Renal cortical epithelial cell (primary cell): ENCODE measurements at places on chromosomes 2 and 18.

- DNase-seq = no peak
These were observed 136.1 kb upstream of the NRP2 start for GRCh38 chr2:205545971-205546816.

DNA sequence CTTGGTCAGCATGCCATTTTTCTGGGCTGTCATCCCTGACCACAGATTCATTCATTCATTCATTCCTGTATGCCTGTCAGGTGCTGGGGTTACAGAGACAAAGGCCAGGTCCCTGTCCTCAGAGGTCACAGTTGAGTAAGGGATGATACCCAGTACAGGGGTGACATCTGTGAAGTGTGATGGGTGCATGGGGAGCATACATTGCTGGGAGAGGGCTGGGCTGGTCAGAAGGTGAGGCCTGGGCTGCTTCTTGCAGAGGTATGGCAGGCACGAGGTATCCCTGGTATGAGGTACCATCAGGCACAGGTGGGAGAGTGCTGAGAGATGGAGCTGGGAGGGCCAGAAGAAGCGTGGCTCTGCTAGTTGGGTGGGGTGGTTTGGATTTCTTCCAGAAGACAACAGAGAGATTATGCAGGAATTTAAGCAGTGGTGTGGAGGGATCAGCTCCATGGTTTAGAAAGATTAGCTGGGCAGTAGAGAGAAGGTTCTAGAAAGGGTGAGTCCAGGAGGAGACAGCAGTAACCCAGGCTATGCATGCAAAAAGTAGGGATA, 181.9 kb upstream of the HAAO start:
- DNase-seq = no peak

GRCh38 chr2:196702641-196703040, 63.1 kb downstream of the CCDC150 start:
- peak; percentile 38 for DNase-seq

DNA sequence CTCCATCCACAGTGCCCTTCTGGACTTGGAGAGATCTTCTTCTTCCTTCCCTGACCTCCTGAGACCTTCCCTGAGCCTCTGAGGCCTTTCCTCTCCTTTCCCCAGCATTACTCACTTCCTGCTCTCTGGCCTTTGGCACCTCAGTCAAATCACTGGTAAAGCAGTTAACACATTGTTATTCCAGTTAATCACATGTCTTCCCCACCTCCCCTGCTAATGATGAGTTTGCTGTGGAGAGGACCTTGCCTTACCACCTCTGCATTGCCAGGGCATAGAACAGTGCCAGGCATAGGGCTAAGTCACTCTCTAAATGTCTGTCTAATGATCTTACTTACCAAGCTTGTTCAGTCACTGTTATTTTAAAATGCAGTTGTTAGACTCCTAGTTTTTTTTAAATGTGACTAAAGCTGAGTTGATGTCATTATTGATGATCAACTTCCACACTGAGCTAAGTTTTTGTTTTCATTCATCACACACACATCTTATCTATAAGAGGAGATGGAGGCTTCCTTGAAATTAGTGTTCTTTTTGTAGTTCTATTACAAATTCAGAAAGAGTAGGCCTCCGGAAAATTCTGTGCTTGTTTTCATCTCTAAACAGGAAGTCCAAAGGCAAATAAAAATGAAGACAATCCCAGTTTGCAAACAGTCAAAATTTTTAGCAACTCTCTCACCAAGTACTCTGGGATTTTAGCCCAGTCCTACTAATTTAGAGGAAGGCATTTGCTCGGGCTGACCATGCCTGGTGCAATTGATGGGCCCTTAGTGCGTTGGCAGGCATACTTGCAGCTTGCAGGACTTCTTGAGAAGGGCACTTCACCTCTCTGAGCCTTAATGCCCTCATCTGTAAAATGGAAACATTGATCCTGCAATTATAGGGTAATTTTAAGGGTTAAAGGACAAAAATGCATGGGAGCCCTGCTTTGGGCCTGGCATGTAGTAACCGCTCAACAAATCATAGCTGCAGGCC, 113.7 kb upstream of the SPRED2 start:
- peak; percentile 93 for DNase-seq

- DNase-seq = no peak
These were observed 1.1 kb downstream of the IGFBP5 start for GRCh38 chr2:216694082-216694825.

DNA sequence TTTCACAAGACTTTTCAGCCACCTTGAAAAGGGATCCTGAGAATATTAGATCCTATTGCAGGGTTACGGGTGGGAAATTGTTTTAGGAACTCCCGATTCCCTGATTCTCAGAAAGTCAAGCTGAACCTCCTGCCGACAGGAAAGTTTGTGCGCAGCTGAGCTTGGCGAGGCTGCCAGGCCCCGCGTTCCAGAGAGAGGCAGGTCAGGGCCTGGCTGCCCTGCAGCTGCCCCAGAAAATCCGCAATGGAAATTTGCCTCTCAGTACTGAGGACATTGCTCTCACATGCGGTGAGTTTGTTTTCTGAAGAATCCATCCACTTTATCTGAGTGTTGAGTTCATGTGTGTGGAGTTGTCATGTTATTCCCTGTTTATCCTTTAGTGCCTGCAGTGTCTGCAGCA, 144.2 kb downstream of the RTP5 start:
- no peak for DNase-seq

GRCh38 chr2:108923736-108924579, 65.1 kb downstream of the EDAR start:
- no peak for DNase-seq

DNA sequence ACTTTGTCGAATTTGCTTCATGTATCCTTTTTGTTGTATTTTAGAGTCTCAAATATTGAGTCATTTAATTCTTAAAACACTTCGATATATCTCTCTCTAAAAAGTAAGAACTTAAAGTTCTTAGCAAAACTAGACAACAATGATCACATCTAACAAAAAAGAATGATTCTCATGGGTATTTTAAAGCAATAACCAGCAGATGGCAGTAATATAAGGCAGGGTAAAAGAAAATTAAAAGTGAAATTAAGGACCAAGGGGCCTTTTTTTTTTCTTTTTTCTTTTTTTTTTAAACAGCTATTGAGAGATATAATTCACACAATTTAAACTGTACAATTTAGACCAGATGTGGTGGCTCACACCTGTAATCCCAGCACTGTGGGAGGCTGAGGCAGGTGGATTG, 9.9 kb upstream of the AOX1 start:
- DNase-seq = peak; percentile 31

GRCh38 chr18:56283316-56283715, 355.1 kb downstream of the TXNL1 start:
- no peak for DNase-seq

DNA sequence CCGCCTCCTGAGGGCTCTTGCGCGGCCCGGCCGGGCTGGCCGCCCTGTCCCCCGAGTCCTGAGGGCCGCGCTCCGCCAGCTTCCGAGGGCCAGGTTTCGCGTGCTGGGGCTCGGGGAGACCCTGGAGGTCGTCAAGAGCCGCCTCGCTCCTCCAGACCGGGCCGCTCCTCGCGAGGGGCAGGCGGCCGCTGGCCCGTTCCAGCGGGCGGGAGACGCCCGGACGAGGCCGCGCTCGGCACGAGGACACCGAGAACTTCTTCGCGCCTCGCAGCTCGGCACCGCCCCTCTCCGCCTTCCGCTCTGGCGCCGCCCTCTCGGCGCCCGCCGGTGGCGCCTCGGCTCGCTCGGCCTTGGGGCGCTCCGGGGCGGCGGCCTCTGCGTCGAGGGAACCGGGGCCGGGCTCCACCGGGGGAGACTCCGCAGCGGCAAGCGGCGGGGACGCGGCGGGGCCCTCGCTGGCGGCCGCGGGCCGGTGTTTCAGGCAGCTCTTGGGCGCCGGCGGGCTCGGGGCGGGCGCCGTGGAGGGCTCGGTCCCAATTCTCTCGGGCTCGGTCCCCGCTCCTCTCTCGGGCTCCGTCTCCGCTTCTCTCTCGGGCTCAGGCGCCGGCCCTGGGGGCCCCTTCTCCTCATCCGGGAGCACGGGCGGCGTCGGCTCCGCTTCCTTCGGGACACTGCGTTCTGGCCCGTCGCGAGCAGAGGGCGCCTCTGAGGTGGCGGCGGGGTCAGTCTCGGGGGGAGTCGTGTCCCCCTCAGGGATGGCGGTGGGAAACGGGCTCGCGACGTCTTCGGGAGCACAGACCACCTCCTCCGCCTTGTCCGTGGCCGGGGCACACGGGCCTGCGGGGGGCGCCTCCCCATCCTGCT, 91.6 kb upstream of the MGAT4A start:
- no peak for DNase-seq

- no peak for DNase-seq
These were observed 366.9 kb downstream of the CMPK2 start for GRCh38 chr2:6498841-6499240.

DNA sequence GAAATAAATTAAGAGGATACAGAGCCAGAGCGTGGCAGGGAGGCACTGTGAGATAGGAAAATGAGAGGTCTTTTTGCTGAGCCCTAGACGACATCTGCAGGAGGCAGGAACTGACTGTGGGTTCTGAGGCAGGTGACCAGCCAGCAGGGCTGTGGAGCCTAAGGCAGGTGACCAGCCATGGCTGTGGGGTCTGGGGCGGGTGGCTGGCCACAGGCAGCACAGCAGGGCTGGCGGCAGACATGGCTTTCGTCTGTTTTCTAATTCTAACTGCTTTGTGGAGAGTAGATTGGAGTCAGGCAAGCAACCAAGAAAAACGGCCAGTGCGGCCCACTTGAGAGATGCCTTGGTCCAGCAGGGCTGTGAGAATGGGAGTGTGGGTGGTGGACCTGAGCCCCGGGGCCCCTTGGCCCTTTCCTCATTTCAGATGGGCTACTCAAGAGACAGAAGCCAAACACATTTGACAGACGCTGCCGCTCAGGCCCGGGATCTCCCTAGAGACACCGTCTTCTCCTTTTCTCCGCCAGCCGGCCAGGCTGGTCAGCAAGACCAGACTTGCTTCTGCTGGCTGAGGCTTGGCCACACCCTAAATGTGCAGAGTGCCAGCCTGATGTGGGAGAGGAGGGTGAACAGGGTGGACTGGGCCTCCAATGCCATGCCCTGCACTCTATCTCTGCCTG, 19.7 kb upstream of the GNAL start:
- DNase-seq = no peak

DNA sequence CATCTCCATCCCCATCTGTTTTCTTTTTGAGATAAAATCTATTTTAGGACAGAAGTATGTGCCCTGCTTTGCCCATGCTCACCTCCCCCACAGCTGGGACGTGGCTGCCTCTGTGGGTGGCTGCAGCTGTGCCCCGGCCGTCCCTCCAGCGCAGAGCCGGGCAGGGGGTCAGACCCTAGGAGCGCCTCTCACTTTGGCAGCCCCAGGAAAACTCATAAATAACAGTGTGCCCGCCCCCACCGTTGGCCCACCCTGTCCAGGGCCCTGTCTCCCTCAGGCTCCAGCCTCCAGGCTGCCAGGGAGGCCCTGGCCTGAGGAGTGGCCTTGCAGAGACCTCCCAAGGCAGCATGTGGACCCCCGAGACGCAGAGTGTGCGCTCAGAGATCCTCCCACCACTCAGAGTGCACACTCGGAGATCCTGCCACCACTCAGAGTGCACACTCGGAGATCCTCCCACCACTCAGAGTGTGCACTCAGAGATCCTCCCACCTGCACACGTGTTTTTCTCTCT, 178.1 kb downstream of the TWIST2 start:
- no peak for DNase-seq

GRCh38 chr2:242046206-242046826, 176.8 kb downstream of the RTP5 start:
- no peak for DNase-seq

DNA sequence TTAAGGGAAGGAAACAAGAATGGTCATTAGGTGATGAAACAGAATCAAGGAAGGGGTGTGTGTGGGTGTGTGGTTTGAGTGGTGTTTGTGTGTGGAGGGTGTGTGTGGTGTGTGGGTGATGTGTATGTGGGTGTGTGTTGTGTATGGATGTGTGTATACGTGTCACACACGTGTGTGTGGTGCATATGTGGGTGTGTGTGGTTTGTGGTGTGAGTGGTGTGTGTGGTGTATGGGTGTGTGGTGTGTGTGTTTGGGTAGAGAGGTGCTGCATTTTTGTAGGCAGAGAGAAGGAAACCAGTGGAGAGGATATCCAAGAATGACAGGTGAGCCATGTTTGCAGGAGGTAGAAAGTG, 1.1 kb upstream of the CEP192 start:
- DNase-seq = peak; percentile 9

DNA sequence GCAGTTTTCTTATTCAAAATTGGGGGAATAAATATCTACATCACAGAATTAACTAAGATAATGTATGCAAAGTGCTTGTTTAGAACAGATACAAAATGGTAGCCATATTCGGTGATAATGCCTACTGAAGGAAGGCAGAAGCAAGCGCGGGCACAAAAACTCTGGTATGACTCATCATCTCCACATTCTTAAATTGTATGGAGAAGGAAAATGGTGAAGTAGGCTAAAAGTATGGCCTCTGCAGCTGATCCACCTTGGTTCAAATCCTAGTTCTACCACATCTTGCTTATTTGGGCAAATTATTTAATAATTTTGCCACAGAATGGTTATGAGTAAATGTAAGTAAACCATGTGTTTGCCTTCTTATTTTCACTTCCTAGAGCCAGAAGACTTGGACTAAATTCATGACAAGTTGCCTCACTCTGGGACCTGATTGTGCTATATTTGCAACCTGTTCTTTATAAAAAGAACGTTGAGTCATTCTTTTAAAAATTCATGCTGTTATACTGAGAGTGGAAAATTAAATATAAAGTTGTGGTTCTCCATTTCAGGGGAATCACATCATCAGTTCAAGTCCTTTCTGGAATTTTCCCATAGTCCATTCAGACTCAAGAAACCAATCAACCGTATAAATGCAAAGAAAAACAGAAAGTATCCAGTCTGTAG, 9.0 kb upstream of the CDK15 start:
- peak; percentile 93 for DNase-seq

- DNase-seq = no peak
These were observed 8.4 kb downstream of the ACSL3 start for GRCh38 chr2:222869252-222869560.

GRCh38 chr2:212854771-212855170, 296.6 kb downstream of the IKZF2 start:
- DNase-seq = no peak

DNA sequence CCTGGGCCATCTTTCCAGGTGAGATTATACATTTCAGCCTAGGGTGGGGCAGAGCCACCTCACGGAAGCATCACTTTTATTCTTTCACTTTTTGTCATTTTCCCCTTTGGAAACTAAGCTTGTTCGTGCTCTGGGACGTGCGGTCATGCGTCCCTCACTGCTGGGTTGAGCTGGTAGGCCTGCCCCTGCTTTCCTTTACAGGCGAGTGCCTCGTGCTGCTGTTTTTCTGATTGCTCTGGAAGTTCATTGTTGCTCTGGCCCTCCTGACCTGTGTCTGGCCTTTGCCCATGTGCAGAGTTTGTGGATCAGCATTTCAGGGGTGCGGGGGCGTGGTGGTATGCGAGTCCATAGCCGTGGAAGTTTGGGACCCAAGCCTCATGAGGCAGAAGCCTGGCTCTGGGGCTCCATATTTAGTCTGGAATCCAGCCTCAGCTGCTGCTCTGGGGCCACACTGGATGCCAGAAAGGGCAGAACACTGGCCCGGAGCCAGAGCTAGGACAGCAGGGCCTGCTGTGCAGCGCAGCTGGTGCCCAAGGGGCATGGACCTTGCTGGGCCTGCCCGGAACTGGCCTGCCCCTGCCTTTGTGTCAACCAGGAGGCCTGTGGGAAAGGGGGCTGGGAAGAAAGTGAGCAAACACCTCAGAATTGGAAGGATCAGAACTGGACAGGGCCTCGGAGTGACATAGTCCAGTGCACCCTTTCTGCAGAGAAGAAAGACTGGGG, 51.1 kb downstream of the CTIF start:
- peak; percentile 42 for DNase-seq

- DNase-seq = no peak
These were observed 61.9 kb downstream of the DTNA start for GRCh38 chr18:34771958-34772357.

- peak; percentile 38 for DNase-seq
These were observed 563.1 kb upstream of the FAM98A start for GRCh38 chr2:34162231-34162630.

GRCh38 chr18:74217476-74218143, 69.3 kb downstream of the TIMM21 start:
- no peak for DNase-seq
